ENCODE measurements at places on chromosomes 5 and 9. TPM values are rescaled to one million over a fixed set of nuclear protein-coding genes. Genes with fewer than 3 reads are reported as not detected.

DNA sequence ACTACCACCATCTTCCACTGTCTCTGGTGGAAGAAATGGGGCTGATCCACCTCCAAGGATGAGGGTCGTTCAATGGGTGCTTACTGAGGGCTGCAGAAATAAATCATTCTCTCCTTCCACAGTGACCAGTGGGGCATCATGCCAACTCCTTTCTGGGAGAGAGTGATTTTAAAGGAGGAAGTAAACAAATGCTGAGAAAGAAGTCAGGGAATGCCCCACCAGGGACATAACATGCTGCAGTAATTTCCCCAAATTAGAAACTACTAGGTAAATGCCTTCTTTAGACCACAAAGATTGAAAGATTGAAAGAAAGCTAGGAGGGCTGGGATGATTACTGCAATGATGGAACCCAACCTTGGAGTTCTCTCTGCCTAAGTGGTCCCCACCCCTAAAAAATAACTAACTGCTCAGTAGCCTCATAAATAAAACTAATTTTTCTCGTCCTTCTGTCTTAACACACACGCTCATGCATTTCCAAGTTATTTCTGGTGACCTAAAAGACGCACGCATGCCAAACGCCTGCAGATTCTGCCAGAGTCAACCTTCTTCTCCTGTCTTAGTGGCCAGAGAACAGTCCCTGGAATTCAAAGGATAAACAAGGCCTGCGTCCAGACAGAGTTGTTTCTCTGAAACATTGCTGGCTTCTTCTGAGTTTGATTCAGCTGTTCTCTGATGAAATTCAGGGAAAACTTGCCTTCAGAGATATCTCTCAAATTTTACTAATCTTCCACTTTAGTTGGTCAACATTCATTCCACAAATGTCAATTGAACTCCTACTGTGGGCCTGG lies 250.0 kb downstream of the NR3C1 start:
- H3K27ac ChIP-seq: no peak overlapping the region
- no peaks in the 10 kb centered on the region for H3K27me3 ChIP-seq
- no peak overlapping the region for H3K4me3 ChIP-seq
- peaks cover 2% of the 10 kb centered on the region for H3K36me3 ChIP-seq

GRCh38 chr5:44891116-44891515 lies 82.4 kb downstream of the MRPS30 start:
- H3K4me1 ChIP-seq: no peaks in the 10 kb centered on the region
- no peak overlapping the region for H3K27ac ChIP-seq
- no peak overlapping the region for H3K4me3 ChIP-seq
- no peaks in the 10 kb centered on the region for H3K36me3 ChIP-seq

DNA sequence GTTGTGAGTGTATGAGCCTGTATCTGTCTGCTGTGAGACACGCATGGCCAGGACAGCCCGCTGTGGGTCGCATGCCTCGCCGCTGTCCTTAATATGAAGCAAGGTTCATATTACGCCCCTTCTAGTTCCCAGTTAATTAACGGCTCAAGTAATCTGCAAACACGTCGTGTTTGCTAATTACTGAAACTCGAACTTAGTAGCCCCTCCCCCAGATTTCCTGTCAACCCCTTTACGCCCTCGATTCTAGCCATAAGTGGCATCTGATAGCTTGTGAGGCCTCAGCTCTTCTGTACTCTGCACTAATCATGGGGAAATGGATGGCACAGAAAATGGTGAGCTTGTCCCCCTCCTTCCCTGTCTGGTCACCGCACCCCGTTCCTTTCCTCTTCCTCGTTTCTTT lies 116.9 kb upstream of the OTULINL start:
- no peak overlapping the region for H3K4me3 ChIP-seq
- H3K36me3 ChIP-seq: peaks cover 59% of the 10 kb centered on the region
- DNase-seq: no peak
- H3K4me1 ChIP-seq: no peaks in the 10 kb centered on the region

The RMI1 gene
- 8.6 TPM for total RNA-seq

GRCh38 chr5:168317521-168318147 lies 26.2 kb downstream of the WWC1 start:
- no peaks in the 10 kb centered on the region for H3K36me3 ChIP-seq
- DNase-seq: no peak
- no peak overlapping the region for H3K27ac ChIP-seq
- no peak overlapping the region for H3K4me3 ChIP-seq

GRCh38 chr9:103681435-103681834 lies 412.7 kb upstream of the SMC2 start:
- H3K4me3 ChIP-seq: no peak overlapping the region
- no peak for DNase-seq
- no peaks in the 10 kb centered on the region for H3K4me1 ChIP-seq
- H3K27ac ChIP-seq: no peak overlapping the region
